ENCODE measurements at places on chromosomes 2 and 18. TPM values are rescaled to one million over a fixed set of nuclear protein-coding genes. Genes with fewer than 3 reads are reported as not detected.
A peak's percentile ranks its signal among the peaks of the same experiment; 100 is the strongest.

GRCh38 chr2:31275976-31276375, 42.0 kb downstream of the EHD3 start:
- no peak for DNase-seq

GRCh38 chr2:12318427-12319057, 398.2 kb upstream of the TRIB2 start:
- DNase-seq = peak; percentile 31

DNA sequence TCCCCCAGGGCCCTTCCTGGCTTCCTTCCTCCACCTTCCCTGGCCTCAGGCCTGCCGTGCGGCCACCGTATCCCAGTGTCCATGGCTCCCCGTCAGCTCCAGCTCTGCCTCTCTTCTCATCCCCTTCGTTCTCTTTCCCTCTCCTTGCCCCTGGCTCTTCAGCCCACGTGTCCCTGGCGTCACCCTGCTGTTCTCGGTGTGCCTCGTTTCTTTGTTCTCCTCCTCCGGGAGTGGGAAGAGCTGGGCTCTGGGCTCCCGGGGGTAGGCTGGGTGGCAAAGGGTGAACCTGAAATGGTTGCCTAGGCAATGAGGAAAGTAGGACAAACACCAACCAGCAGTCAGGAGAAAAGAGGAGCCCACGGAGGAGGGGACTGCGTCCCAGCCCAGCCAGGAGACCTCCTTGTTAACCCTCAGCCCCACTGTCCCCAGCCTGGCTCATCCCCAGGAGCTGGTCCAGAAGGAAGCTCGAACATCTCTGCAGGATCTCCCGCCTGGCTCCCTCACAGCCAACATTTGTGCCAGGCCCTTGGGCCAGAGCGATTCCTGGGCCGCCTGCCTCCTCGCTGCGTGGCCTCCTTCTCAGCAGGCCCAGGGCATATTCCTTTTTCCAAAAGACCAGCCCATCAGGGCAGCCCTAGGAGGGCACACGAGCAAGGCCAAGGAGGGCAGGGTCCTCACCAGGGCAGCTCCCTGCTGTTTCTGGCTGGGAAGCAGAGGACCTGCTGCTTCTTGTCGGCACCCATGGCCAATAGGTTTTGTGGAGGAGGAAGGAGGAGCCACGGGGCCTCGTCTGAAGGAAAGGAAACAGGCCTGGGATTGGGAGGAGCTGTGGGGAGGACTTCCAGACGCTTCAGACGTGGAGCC, 30.9 kb upstream of the DNMT3A start:
- DNase-seq = no peak

DNA sequence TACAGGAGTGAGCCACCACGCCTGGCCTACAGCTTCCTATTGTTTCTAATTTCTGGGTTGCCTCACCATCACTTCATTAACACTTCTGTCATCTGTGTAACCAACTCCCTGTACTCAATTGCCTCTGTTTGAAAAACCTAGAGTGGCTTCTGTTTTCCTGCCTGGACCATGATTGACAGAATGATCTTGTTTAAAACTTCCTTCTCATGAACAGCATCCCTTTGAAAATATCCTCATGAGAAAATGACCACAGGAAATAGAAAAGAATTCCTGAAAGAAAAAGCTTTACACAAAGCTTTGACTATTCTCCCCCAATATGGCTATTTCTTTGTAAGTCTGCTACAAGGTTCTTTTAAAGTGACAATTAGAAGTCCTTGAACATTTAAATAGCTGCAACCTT, 672.3 kb downstream of the ARHGAP15 start:
- no peak for DNase-seq

DNA sequence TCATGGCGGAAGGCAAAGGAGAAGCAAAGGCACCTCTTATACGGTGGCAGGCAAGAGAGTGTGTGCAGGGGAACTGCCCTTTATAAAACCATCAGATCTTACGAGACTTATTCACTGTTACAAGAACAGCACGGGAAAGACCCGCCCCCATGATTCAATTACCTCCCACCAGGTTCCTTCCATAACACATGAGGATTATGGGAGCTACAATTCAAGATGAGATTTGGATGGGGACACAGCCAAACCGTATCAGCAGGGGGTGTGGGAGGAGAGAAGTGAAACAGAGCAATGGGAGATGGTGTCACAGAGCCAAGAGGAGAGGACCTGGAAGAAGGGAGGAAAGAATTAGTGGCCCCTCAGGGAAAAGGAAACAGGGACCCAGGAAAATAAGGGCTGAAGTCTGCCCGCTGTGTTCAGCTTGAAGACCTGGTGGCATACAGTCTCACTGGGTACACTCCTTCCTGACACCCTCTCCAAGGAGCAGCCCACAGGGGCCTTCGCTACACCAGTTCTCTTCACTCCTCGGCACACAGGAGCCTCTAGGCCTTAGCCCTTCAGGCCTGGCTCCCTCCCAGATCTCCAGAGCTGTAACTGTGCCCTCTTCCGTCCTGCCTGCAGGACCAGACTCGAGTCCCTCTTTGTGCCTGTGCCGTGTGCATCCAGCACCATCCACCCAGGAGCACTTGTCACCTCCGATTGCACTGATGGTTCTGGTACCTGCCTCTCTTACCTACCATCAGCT, 262.1 kb downstream of the EIPR1 start:
- DNase-seq = no peak

DNA sequence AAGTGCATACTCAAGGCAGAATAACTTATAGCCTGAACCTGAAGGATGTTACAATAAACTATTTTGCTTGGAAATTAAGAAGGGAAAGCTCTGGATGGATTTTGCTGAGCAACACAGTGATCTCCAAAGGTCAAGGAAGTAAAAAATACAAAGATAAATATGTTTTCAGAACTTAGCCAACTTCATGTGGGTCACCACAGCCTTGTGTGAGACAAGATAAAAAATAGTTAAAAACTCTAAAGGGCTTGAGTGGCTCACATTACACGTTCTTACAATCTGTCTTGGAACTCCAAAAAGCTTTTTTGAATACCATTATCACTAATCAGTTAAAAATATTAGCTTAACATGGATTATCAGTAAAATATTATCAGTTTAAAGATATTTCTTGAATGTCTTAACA, 28.9 kb upstream of the MTX2 start:
- no peak for DNase-seq

DNA sequence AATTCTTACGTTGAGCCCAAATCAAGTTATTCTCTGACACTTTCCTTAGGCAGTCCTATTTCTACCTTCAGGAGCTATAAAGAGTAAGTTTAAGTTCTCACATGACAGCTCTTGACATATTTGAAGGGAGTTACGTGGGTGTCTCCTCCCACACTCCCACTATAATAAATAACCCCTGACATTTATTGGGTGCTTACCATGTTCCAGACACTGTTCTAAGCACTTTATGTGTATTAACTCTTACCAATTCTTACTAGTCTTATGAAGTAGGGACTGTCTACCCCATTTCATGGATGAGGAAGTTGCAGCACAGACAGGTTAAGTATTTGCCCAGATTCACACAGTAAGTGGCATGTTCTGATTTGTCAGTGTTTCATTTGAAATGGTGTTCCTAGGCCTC, 17.9 kb downstream of the PLCL1 start:
- no peak for DNase-seq

DNA sequence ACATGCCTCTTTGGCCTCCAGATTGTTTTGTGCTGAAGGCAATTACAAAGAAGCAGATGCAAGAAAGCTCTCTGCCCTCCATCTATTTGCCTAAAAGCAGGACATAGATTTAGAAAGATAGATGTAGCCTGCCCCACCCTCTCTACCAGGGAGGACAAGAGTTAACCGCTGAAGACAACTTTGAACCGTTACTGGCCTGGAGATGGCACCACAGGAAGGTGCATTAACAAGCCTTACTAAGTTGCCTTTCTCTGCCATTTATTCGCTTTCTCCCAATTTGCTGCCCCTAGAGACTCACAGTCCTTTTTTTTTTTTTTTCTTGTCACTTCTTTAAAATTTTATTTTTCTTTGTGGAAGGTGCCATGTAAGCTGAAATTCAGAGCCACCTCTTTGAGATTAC, 28.8 kb upstream of the RMDN2 start:
- DNase-seq = no peak

DNA sequence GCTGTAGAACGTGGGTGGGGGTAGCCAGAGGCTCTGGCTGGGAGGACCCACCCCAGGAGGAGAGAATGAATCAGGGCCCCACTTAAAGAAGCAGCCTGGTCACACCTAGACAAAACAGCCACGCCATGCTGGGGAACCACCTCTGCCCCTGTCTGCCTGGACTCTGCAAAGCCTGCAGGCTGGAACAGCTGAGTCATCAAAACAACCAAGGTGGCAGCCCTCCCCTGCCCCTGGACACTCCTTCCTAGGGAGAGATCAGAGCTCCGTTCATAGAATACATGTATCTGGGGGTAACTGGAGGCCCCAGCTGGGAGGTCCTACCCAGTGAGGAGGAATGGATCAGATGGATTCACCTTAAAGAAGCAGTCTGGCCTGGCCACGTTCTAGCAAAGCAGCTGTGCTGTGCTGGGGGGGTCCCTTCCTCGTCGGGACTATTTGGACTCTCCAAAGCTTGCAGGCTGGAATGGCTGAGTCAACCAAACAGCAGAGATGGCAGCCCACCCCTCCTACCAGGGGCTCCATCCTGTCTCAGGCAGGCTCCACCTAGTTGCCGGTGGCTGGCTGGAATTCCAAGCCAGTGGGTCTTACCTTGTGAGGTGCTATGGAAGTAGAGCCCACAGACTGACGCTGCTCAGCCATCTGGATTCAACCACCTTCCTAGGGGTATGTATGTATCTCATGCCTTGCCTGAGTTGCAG, 50.5 kb upstream of the NT5C1B start:
- no peak for DNase-seq

- DNase-seq = no peak
Observed at GRCh38 chr18:79422022-79422782, 26.5 kb downstream of the NFATC1 start.

DNA sequence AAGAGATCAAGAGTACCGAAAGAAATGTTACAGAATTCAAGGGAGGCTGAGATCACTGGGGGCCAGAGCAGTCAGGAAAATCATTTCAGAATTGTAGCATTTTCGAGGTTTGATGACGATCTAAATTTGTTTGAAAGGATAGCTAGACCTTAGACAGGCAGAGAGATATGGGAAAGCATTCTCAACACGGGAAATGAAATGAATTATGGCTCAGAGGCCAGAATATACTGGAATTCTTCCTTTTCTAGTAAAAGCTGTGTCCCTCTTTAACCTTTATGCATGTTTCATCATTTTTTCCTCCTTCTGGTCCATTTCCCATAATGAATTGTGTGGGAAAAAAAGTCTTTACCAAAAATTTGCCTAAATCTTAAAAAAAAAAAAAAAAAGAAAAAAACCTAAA, 78.8 kb downstream of the NABP1 start:
- no peak for DNase-seq

GRCh38 chr2:233142355-233142897, 82.3 kb downstream of the INPP5D start:
- DNase-seq = no peak

The KCNJ3 gene
- 0.69 TPM for total RNA-seq
